CD4-positive, alpha-beta T cell (primary cell): ENCODE measurements at places on chromosomes 1 and 21.

DNA sequence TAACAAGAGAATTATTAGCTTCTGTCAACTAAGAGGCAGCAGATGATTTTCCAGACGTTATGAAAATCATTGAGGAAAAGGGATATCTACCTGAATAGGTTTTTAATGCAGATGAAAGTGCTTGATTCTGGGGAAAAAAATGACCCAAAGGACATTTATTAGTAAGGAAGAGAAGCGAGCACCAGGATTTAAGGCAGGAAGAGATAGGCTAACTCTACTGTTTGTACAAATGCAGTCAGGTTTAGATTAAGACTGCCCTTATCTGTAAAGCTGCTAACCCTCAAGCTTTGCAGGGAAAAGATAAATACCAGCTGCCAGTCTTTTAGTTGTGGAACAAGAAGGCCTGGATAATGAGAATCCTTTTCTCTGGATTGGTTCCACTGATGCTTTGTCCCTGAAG is 33.0 kb upstream of the LRIG2 start:
- no peak for DNase-seq

- no peak for DNase-seq
Measured at GRCh38 chr1:216607067-216607697, 116.0 kb downstream of the ESRRG start.

DNA sequence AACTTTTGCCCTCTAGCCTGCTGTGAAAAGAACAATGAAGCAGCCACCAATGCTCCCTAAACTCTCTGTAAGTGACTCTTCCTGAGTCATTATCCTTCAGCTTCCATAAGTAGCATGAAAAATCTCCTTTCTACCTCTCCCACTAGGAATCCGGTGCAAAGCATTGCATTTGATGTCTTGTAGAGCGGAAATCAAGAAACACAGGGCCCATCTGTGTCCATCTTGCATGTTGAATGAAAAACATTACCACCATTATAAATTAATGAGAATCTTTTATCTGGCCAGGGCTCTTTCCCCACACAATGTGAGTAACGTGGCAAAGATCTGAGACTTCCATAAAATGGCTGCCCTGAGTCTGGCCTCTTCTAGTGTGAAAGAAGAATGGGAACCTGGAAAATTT is 324.4 kb downstream of the ADGRL2 start:
- no peak for DNase-seq

DNA sequence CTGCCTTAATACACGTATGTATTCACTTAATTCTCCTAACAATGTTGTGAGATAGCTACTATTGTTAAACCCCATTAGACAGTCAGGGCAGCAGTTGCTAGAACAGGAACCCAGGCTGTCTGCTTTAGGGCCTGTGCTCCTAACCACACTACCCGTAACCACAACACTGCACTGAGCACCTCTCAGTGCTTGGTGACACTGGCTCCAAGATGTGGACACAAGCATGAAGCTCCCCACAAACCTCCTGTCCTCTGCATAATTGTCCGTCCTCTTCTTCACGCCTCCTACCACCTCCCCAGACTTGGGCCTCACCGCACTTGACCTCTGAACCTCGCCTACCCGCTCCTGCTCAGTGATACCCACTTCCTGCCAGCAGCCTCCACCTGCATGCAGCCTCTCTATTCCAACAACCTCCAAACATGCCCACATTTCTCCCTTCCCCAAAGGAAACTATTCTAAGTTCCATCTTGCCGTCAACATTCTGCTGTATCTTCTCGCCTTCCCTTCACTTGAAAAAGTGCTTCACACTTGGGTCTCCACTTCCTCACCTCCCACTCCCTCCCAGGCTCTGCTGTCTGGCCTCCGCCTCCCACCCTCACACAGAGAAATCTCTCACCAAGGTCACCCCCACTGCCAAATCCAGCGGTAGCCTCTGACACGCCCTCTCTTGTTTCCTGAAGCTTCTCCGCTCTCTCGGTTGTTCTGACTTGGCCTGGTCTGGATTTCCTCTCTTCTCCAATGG is 14.6 kb upstream of the AHDC1 start:
- DNase-seq: peak; percentile 81

DNA sequence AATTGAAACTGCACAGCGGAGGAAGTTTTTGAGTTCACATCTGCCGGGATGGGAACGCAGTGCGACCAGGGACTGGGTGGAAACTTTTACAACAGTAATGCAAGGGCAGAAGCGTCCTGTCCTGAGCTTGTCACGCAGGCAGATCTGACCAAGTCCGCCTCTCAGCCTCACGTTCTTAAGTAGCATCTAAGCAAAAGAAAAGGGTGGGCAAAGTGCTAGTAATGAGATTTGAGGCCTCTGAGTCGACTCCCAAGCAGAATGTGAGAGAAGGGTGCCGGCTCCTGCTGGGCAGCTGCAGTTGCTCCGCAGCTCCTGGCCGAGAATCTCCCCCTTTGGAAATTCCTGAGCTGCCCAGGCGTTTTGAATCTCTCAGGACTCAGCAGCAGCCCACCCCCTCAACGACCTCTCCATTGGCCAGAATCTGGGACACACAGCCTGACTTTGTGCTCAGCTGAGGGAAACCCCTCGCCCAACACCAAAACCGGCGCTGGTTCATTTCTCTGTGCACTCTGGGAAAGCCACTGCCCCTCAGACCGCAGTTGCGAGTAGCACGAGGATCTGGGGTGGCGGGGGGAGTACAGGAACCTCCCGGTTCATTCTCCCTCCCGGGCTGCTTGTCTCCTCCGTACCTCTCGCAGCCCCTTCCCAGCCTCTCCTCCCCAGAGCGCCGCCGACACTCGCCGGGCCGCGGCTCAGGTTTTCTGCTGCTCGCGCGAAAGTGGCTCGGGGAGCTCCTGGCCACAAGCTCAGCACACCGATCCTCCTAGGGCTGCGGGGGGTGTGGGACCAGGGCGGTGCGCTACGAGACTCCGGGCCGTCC is 913 bp upstream of the S1PR1 start:
- peak; percentile 66 for DNase-seq

GRCh38 chr1:20726932-20727745 is 5.4 kb downstream of the SH2D5 start:
- DNase-seq: no peak

DNA sequence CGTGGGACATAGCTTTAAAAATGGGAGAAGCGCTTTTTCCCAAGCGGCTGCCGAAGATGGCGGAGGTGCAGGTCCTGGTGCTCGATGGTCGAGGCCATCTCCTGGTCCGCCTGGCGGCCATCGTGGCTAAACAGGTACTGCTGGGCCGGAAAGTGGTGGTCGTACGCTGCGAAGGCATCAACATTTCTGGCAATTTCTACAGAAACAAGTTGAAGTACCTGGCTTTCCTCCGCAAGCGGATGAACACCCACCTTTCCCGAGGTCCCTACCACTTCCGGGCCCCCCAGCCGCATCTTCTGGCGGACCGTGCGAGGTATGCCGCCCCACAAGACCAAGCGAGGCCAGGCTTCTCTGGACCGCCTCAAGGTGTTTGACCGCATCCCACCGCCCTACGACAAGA is 245.5 kb downstream of the MRPL39 start:
- DNase-seq: no peak

GRCh38 chr1:17207046-17207445 is 2.1 kb downstream of the PADI1 start:
- no peak for DNase-seq

DNA sequence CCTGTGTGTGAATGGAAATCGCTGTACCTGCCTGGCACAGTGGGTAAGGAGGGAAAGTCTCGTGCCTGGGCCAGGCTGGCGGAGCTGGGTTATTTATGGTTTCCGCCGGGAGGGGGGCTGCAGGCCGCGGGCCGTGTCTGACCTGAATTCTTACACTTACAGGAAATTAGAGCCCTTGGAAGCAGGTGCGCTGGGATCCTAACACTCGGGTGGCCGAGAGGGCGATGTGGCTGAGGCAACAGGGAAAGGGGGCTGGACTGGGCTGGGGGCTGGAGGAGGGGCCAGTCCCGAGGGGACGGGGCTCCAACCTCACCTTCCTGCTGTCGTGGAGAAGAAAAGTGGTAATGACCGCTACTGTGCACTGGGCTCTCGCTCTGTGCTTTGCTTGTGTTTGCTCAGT is 109.4 kb upstream of the WNT4 start:
- no peak for DNase-seq

DNA sequence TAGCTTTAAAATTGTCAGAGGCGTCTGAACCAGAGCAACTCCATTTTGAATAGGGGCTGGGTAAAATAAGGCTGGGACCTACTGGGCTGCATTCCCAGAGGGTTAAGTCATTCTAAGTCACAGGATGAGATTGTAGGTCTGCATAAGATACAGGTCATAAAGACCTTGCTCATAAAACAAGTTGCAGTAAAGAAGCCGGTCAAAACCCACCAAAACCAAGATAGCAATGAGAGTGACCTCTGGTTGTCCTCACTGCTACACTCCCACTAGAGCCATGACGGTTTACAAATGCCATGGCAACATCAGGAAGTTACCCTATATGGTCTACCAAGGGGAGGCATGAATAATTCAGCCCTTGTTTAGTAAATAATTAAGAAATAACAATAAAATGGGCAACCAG is 143.6 kb downstream of the GABPA start:
- no peak for DNase-seq

DNA sequence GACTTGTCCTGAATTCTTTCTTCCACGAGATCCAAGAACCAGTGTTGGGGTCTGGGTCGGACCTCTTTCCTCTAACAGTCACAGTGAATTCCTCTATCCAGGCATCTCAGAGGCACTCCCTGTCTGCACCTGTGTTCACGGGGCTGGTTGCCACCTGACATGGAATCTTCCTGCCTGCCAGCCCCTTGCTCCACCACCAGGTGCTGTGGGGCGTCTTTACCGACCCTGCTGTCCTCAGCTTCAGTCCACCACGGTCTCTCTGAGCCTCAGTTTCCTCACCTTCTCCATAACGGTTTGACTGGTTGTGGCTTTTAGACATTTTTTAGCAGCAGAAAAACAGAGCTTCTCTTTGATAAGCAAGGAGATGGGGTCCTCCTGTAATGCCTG is 62.7 kb downstream of the SDC3 start:
- DNase-seq: no peak

- DNase-seq: no peak
Measured at GRCh38 chr1:183569141-183569540, 21.1 kb downstream of the NCF2 start.

DNA sequence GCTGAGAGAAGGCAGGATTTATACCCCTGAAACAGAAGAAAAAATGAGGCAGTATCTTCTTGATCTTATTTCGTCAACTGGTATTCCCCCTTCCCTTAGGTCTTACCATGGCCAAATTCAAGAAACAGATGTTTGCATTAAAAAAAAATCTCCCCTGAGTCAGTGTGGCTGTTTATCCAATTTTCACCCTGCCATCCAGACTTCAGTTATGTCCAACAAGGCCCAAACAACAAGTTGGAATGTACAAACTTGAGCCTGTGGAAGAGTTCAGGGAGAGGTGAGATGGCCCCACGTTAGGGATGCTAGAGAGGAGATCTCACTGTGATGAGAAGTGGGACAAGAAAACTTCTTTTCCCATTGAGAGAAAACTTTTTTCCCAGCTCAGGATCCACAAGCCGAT is 147.2 kb upstream of the PROX1 start:
- no peak for DNase-seq

DNA sequence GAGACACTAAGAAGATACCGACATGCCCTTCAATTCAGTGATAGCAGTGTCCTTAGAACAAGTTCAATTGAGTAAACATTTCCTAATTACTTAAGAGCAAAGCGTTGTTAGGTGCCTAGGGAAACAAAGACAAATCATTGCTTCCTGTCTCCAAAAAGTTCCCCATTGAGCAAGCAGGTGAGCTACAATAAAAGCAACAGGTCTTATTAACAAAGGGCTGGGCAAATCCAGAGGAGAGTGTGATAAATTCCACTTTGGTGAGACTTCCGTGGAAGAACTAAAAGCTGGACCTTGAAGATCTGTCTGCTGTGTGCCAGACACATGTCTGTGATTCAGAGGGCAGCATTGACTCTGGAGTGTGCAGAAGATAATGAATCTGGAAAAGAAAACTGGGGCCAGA is 1.9 kb upstream of the TUT4 start:
- DNase-seq: no peak

- DNase-seq: no peak
Measured at GRCh38 chr1:232457595-232457994, 172.3 kb downstream of the SIPA1L2 start.

GRCh38 chr1:65596768-65597167 is 176.3 kb downstream of the LEPR start:
- DNase-seq: no peak

DNA sequence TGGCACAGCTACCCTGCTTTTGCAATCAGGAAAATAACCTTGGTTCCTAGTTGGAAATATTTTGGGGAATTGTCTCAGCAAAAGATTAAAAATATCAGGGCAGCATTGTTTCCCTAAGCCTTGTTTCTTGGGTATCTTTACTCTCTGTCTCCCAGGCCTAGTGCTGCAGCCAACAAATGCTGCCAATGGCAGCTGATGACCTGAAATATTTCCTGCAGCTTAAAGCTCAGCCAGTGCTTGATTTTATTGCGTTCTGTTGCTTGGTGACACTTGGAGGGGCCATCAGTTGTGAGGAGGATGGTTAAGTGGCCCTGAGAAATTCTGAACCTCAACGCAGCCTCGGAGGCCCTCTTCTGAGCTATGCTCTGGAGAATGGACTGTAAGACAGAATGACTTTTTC is 59.4 kb upstream of the B3GALT5 start:
- DNase-seq: no peak

GRCh38 chr21:18384771-18385170 is 18.8 kb downstream of the TMPRSS15 start:
- DNase-seq: no peak

- peak; percentile 47 for DNase-seq
Measured at GRCh38 chr1:47262787-47263413, 30.9 kb upstream of the TAL1 start.

DNA sequence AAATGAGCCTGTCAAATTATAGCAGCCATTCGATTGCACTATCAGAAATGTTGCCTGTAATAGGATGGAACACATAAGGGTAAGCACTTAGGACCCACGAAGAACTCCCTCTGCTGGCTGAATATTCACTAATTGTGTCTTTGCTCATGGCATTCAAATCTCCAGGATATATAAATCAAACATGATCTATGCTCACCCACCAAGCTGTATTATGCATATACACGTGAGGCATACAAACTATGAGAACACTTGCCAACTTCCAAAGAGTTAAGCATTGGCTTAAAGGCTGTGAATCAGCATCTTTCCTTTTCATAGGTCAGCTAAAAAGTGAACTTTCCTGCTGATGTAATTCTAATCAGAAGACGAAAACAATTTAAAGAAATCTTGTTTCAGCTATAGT is 34.5 kb downstream of the TMPRSS15 start:
- no peak for DNase-seq

GRCh38 chr1:72942008-72942407 is 659.7 kb upstream of the NEGR1 start:
- no peak for DNase-seq

DNA sequence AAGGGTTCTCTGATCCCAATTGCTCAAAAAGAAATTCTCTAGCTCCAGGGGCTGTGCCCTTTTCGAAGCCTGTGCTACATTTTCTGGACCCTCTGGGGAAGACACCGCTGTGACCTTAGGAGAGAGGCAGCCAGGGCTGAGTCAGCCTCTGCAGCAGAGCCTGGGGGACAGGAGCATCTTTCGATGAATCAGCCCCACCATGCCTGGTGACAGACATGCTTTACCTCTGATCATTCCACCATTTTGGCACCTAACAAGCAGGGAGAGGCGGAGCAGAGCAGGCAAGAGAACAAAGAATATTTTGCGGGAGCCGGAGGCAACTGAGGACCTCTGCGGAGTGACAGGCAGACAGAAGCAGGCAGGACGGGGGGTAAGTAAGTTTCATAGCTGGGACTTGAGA is 84.9 kb downstream of the VWA5B1 start:
- DNase-seq: no peak

- no peak for DNase-seq
Measured at GRCh38 chr1:231554969-231555368, 26.5 kb downstream of the TSNAX start.

- no peak for DNase-seq
Measured at GRCh38 chr1:149936992-149937705, 470 bp upstream of the MTMR11 start.
